Fibroblast of lung (primary cell): ENCODE measurements at places on chromosomes 16 and 17.
A peak's percentile ranks its signal among the peaks of the same experiment; 100 is the strongest.

GRCh38 chr17:38508954-38509771 is 80.9 kb downstream of the ARHGAP23 start:
- peak overlapping the region; percentile 39 for H3K27ac ChIP-seq
- peaks cover 9% of the 10 kb centered on the region for H3K36me3 ChIP-seq
- no peaks in the 10 kb centered on the region for H3K27me3 ChIP-seq
- H3K4me3 ChIP-seq, result no peak overlapping the region
- DNase-seq, result peak; percentile 91

GRCh38 chr16:74463888-74464287 is 42.6 kb upstream of the CLEC18B start:
- no peaks in the 10 kb centered on the region for H3K4me1 ChIP-seq
- peaks cover 16% of the 10 kb centered on the region for H3K36me3 ChIP-seq
- H3K4me3 ChIP-seq, result no peak overlapping the region
- no peaks in the 10 kb centered on the region for H3K27me3 ChIP-seq

GRCh38 chr17:72401883-72402726 is 281.3 kb downstream of the SOX9 start:
- DNase-seq, result no peak
- H3K4me1 ChIP-seq, result peaks cover 10% of the 10 kb centered on the region
- H3K4me3 ChIP-seq, result no peak overlapping the region
- H3K27ac ChIP-seq, result no peak overlapping the region
- H3K27me3 ChIP-seq, result no peaks in the 10 kb centered on the region

DNA sequence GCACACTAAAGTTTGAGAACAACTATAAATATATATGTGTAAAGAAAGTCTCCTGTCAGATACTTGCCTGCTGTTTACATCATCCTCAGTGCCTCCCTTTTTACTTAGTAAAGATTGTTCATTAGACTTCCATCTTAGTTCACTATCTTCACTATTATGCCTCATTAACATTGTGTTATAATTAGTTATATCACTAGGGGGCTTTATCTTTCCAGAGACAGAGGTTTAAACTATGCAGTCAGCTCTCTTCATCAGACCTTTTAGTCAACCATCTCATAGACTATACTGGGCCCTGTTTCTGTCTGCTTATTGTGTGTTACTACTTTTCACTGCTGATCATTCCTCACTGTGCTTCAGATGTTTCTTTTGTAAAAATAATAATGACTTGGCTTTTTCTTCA is 630.8 kb upstream of the KIF2B start:
- no peaks in the 10 kb centered on the region for H3K4me1 ChIP-seq

GRCh38 chr17:73770115-73770848 is 126.0 kb upstream of the SDK2 start:
- peak; percentile 84 for DNase-seq
- H3K36me3 ChIP-seq, result no peaks in the 10 kb centered on the region
- H3K27me3 ChIP-seq, result no peaks in the 10 kb centered on the region
- peaks cover 3% of the 10 kb centered on the region for H3K4me1 ChIP-seq
- no peak overlapping the region for H3K27ac ChIP-seq

- H3K36me3 ChIP-seq, result no peaks in the 10 kb centered on the region
- no peak overlapping the region for H3K27ac ChIP-seq
- no peaks in the 10 kb centered on the region for H3K4me1 ChIP-seq
- no peak for DNase-seq
- no peak overlapping the region for H3K4me3 ChIP-seq
- no peaks in the 10 kb centered on the region for H3K27me3 ChIP-seq
Observed at GRCh38 chr16:79098907-79099306, 501.6 kb downstream of the MAF start.

GRCh38 chr16:14628806-14629611 is 1.1 kb downstream of the PARN start:
- H3K27me3 ChIP-seq, result no peaks in the 10 kb centered on the region
- peak overlapping the region; percentile 94 for H3K27ac ChIP-seq
- peaks cover 4% of the 10 kb centered on the region for H3K4me1 ChIP-seq
- H3K4me3 ChIP-seq, result peak overlapping the region; percentile 93

- H3K4me1 ChIP-seq, result peaks cover 12% of the 10 kb centered on the region
- H3K27me3 ChIP-seq, result no peaks in the 10 kb centered on the region
- no peaks in the 10 kb centered on the region for H3K36me3 ChIP-seq
- no peak for DNase-seq
- H3K4me3 ChIP-seq, result peak overlapping the region; percentile 10
Observed at GRCh38 chr16:24737916-24738594, 8.6 kb downstream of the TNRC6A start.

DNA sequence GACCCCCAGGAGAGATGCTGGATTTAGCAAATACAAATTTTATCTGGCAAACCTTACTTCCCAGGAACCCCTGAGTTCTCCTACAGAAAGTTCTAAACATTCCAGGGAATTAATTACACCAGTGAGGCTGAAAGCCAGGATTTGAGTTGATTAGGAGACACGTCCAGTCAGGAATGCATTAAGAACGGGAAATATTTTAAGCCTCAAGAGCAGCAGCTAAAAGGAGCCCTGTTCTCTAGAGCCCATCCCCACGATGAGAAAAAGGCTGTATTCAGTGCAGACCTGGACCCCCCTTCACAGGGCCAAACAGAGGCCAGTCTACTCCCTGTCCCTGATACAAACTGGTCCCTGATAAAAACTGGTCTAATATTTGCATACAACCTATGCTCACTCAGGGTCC is 55.0 kb downstream of the VAT1L start:
- H3K4me1 ChIP-seq, result no peaks in the 10 kb centered on the region
- peak; percentile 44 for DNase-seq
- H3K4me3 ChIP-seq, result no peak overlapping the region
- no peak overlapping the region for H3K27ac ChIP-seq

DNA sequence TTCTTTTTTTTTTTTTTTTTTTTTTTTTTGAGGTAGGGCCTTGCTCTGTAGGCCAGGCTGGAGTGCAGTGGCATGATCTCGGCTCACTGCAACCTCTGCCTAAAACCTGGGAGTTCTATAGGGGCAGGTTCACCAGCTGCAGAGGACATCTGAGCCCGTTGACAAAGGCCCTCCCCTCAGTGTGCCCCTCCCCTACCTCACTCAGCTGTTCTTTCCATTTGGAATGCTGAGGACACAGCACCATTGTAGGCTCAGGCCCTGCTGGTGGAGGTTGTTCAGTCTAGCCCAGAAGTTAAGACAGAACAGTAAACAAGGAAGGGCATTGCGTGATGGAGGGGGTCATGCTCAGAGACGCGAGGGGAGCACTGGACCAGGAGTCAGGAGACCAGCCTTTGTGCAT is 21.8 kb upstream of the KIF19 start:
- DNase-seq, result no peak
- H3K27ac ChIP-seq, result no peak overlapping the region
- no peaks in the 10 kb centered on the region for H3K36me3 ChIP-seq
- H3K4me1 ChIP-seq, result no peaks in the 10 kb centered on the region
- no peaks in the 10 kb centered on the region for H3K27me3 ChIP-seq

GRCh38 chr17:2083613-2084035 is 28.7 kb downstream of the HIC1 start:
- no peak for DNase-seq
- peaks cover 53% of the 10 kb centered on the region for H3K4me1 ChIP-seq
- peaks cover 4% of the 10 kb centered on the region for H3K36me3 ChIP-seq

DNA sequence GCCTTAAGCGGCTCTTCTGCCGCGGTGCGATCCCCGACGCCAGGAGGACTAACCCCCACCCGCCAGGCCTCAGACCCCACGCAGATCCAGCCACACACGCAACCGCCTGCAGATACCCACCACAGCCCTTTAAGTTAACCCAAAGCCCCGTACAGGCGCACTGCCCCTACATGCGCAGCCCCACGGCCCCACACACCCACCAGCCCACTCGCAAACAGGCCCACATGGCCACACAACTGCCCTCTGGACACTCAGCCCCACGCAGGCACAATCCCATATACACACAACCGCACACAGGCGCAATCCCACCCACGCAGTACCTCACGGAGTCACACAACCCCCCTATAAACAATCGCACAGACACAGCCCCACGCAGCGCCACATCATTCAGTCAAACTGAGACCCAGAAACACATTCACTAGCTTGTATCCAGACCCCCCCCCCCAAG is 41.7 kb downstream of the RAI1 start:
- H3K4me1 ChIP-seq, result peaks cover 9% of the 10 kb centered on the region
- H3K36me3 ChIP-seq, result no peaks in the 10 kb centered on the region
- peak overlapping the region; percentile 57 for H3K4me3 ChIP-seq
- H3K27ac ChIP-seq, result peak overlapping the region; percentile 61
- no peak for DNase-seq
- H3K27me3 ChIP-seq, result no peaks in the 10 kb centered on the region

- H3K36me3 ChIP-seq, result no peaks in the 10 kb centered on the region
- peak within 1 kb of the TSS; percentile 94 for H3K4me3 ChIP-seq
- H3K4me1 ChIP-seq, result peaks cover 2% of the 10 kb centered on the region
- peak; percentile 56 for DNase-seq
- H3K27ac ChIP-seq, result peak within 1 kb of the TSS; percentile 80
Observed at GRCh38 chr16:69761983-69762813, at the start of gene WWP2. TSS of gene WWP2 (plus strand) at chr16:69762332. CDS start at chr16:69787011, 24,679 bp downstream.
